ENCODE measurements at places on chromosomes 7 and 10.

DNA sequence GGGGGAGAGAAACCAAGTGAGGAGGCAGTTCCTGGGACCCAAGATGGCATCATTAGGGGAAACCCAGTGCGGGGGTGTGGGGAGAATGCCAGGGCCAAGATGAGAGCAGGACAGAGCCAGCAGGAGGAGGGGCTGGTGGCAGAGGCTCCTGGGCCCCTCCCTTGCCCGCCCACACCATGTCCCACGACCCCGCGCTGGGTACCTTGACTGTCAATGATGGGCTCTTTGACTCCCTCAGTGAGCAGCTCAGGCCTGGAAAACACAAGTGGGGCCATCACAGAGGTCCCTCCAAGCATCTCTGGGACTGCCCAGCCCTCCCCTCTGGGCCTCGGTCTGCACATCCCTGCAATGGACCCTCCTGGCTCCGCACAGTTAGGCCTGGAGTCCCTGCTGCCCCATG lies 75.4 kb downstream of the RABGEF1 start:
- H3K36me3 ChIP-seq = peaks cover 10% of the 10 kb centered on the region
- no peak overlapping the region for H3K27ac ChIP-seq
- H3K4me1 ChIP-seq = no peaks in the 10 kb centered on the region
- no peaks in the 10 kb centered on the region for H3K27me3 ChIP-seq
- no peak overlapping the region for H3K4me3 ChIP-seq
- no peak for DNase-seq

- no peak for DNase-seq
- H3K27me3 ChIP-seq = peaks cover 38% of the 10 kb centered on the region
- peaks cover 13% of the 10 kb centered on the region for H3K4me1 ChIP-seq
- H3K4me3 ChIP-seq = peak overlapping the region; percentile 41
- no peaks in the 10 kb centered on the region for H3K36me3 ChIP-seq
- H3K27ac ChIP-seq = no peak overlapping the region
Observed at GRCh38 chr10:101570428-101571270, 17.4 kb downstream of the POLL start.

GRCh38 chr7:155298288-155298833 lies 683 bp downstream of the INSIG1 start:
- H3K4me1 ChIP-seq = peaks cover 58% of the 10 kb centered on the region
- H3K36me3 ChIP-seq = peaks cover 62% of the 10 kb centered on the region
- no peaks in the 10 kb centered on the region for H3K27me3 ChIP-seq
- no peak for DNase-seq
- peak overlapping the region; percentile 95 for H3K27ac ChIP-seq
- peak overlapping the region; percentile 96 for H3K4me3 ChIP-seq

DNA sequence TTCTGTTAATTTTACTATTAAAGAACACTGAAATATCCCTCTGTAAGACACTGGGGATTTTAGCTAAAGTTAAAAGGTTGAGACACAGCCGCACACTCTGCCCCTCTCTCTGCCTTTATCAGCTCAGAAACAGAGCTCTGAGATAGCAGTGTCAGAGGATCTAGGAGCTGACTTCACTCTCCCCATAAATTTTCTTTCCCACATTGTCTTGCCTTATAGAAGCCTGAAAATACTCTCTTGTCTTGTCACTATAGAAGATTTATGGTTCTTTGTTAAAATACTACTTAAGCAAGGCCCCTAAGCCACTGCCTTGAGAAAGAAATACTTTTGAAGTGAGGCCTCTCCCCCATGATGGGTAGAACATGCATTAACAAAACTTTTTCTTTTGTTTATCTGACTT lies 105.7 kb upstream of the C10orf90 start:
- H3K27me3 ChIP-seq = no peaks in the 10 kb centered on the region
- H3K4me1 ChIP-seq = no peaks in the 10 kb centered on the region
- H3K4me3 ChIP-seq = no peak overlapping the region
- no peaks in the 10 kb centered on the region for H3K36me3 ChIP-seq
- DNase-seq = no peak

DNA sequence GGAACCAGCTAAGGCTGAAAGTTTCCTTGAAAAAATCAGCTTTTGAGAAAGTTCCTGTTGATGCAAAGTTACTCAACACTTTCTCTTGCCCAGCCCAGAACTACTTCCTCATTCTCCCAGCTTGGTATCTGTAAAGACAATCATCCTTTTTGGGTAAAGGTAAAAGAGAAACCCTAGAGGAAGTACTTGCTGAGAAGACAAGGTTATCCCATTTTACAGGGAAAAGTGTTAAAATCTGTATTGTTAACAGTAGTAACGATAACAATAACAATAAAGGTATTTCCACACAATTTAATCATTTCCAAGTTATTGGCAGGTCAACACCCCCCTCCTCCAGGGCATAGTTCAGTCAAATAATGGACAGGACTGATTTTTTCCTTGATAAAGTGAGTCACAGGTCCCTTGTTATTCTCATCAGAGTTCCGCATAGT lies 2.4 kb downstream of the ALOX5 start:
- no peak overlapping the region for H3K27ac ChIP-seq
- H3K4me1 ChIP-seq = peaks cover 11% of the 10 kb centered on the region
- H3K4me3 ChIP-seq = no peak overlapping the region
- DNase-seq = no peak
- H3K36me3 ChIP-seq = no peaks in the 10 kb centered on the region

- no peak overlapping the region for H3K27ac ChIP-seq
- H3K4me1 ChIP-seq = no peaks in the 10 kb centered on the region
- no peaks in the 10 kb centered on the region for H3K36me3 ChIP-seq
- H3K27me3 ChIP-seq = no peaks in the 10 kb centered on the region
Observed at GRCh38 chr7:146943483-146943882, 826.9 kb downstream of the CNTNAP2 start.

DNA sequence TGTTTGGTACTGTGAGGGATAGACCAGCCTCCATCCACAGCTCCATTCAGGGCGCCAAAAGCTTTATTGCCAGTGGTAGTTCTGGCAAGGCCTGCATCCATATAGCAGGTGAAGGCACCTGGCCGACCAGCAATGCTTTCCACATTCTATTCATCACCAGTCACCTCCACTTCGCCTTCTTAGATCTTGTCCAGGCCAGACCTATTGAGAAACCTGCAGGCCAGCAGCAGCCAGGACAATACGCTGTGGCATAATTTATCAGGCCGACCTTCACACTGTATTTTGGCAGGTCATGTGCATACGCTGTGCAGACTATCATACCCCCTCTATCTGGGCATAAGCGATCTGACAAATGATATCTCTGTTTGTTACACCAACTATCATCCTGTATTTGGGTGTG lies 15.2 kb upstream of the KNDC1 start:
- peaks cover 7% of the 10 kb centered on the region for H3K4me1 ChIP-seq
- no peaks in the 10 kb centered on the region for H3K36me3 ChIP-seq
- no peak overlapping the region for H3K4me3 ChIP-seq
- no peak overlapping the region for H3K27ac ChIP-seq

- no peak for DNase-seq
- no peaks in the 10 kb centered on the region for H3K36me3 ChIP-seq
- H3K4me1 ChIP-seq = no peaks in the 10 kb centered on the region
- H3K27me3 ChIP-seq = no peaks in the 10 kb centered on the region
- H3K4me3 ChIP-seq = no peak overlapping the region
Observed at GRCh38 chr7:147008530-147008929, 891.9 kb downstream of the CNTNAP2 start.

- H3K4me1 ChIP-seq = no peaks in the 10 kb centered on the region
- H3K36me3 ChIP-seq = no peaks in the 10 kb centered on the region
- no peak overlapping the region for H3K4me3 ChIP-seq
- DNase-seq = no peak
- H3K27me3 ChIP-seq = no peaks in the 10 kb centered on the region
- H3K27ac ChIP-seq = no peak overlapping the region
Observed at GRCh38 chr10:22894714-22895113, 33.1 kb upstream of the ARMC3 start.
